ENCODE measurements at places on chromosomes 16 and 17. TPM values are rescaled to one million over a fixed set of nuclear protein-coding genes. Genes with fewer than 3 reads are reported as not detected.

Gene SPNS3
- 0.63 TPM for total RNA-seq

Gene CIAPIN1
- 103 TPM for total RNA-seq

GRCh38 chr16:17302214-17302613 lies 168.5 kb downstream of the XYLT1 start:
- DNase-seq: no peak

GRCh38 chr17:76827736-76828135 lies 40.5 kb upstream of the MGAT5B start:
- DNase-seq: no peak

GRCh38 chr16:4797805-4798252 lies 2.7 kb downstream of the SMIM22 start:
- no peak for DNase-seq

Gene EPN3
- not detected for total RNA-seq

- DNase-seq: no peak
These were observed 226.6 kb downstream of the SPECC1 start for GRCh38 chr17:20235747-20236146.

Data from HT1080 (cell line).